ENCODE measurements at places on chromosomes 11 and 22.
A peak's percentile ranks its signal among the peaks of the same experiment; 100 is the strongest.

DNA sequence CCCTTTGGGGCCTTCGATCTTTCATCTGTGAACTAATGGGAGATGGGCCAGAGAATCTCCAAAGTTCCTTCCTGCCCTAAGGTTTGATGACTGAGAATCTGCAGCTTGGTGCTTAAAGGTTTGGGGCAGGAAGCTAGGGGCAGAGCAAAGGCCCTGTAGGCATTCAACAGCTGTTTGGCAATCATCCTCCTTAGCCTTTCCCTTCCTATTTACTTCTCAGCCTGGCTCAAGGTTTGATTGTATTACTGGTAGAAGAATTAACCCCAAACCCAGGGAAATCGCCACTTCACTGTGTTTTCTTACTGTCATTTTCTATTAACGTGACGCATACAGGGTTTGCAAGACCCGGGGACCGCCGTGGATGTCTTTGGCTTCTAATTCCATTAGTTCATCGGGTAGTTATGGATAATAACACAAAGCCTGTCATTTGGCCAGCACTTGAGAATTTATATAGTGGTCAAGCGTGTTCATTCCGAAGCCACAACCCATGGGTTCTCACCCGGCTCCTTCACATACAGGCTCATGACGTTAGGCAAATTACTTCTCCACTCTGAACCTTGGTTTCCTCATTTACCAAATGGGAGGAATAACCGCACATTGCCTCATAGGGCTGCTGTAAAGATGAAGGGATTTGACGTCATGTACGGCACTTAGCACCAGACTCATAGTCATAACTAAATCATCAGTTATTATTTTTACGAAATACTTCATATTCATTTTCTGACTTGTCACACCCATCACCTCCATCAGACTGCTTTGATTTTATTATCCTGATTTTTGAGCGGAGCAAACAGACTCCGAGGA, 158.1 kb downstream of the FBXO7 start:
- DNase-seq: no peak

- peak; percentile 67 for DNase-seq
Observed at GRCh38 chr11:116871248-116871647, 33.8 kb upstream of the APOA1 start.

DNA sequence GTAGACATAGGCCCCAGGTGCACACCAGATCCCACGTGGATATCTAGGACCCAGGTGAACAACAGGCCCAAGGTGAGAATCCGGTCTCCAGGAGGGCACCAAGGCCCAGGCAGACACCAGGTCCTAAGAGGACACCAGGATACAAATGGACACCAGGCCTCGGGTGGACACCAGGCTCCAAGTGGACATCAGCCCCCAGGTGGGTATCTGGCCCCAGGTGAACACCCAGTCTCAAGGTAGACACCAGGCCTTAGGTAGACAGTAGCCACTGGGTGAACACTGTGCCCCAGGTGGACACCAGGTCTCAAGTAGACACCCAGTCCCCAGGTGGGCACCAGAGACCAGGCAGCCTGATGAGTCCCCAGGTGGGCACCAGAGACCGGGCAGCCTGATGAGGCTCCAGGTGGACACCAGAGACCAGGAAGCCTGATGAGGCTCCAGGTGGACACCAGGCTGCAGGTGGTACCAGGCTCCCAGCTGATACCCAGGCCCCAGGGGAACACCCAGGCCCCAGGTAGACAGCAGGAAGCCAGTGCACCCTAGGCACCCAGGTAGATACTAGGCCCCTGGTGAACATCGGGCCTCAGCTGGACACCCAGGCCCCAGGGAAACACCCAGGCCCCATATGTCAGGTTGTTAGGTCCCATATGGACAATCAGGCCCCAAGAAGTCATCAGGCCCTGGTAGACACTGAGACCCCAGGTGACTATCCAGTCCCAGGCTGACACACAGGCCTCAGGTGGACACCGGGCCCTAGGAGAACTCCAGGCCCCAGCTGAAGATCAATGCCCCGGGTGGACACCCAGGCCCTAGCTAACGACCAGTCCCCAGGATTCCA, 55.1 kb upstream of the SEPTIN5 start:
- no peak for DNase-seq

GRCh38 chr22:27918341-27919221, 475 bp downstream of the PITPNB start:
- peak; percentile 13 for DNase-seq

GRCh38 chr11:59755701-59756557, 753 bp downstream of the STX3 start:
- DNase-seq: no peak

DNA sequence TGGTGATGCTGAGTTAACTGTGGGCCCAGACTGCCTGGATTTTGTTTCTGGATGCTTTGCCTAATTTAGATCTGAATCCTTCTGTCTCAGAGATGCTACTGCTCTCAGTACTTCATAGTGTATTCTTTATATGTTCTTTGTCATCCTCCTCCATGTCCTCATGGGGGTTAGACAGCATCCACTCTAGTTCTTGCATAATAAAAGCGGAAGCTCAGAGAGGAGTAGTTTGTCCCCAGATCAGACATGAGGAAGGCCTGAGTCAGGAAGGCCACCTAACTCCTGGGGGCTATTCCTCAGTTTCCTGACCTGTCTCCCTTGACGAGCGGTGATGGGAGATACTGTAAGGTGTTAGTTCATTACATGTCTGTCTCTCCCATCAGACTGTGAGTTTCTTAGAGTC, 90.2 kb downstream of the SCN3B start:
- no peak for DNase-seq

DNA sequence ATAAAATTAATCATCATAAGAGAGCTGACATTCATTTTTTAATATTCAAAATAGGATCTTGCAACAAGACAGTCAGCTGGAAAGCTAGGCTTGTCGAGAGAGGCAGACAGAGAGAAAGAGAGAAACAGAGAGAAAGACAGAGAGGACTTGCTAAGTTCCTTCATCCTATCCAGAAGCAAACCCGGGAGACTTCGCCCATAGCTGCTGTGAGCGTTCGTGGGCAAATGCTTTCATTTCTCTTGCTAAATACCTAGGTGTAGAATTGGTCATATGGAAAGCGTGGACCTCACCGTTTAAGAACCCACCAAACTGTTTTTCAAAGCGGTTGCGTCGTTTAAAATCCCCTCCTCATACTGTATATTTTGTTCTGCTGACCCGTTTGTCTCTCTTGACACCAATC, 25.3 kb upstream of the KRTAP5-6 start:
- DNase-seq: no peak

- DNase-seq: peak; percentile 2
Observed at GRCh38 chr22:25942115-25942855, 200.3 kb downstream of the MYO18B start.

GRCh38 chr11:92308366-92308765, 83.7 kb downstream of the FAT3 start:
- no peak for DNase-seq

- no peak for DNase-seq
Observed at GRCh38 chr11:106288822-106289387, 211.4 kb downstream of the AASDHPPT start.

DNA sequence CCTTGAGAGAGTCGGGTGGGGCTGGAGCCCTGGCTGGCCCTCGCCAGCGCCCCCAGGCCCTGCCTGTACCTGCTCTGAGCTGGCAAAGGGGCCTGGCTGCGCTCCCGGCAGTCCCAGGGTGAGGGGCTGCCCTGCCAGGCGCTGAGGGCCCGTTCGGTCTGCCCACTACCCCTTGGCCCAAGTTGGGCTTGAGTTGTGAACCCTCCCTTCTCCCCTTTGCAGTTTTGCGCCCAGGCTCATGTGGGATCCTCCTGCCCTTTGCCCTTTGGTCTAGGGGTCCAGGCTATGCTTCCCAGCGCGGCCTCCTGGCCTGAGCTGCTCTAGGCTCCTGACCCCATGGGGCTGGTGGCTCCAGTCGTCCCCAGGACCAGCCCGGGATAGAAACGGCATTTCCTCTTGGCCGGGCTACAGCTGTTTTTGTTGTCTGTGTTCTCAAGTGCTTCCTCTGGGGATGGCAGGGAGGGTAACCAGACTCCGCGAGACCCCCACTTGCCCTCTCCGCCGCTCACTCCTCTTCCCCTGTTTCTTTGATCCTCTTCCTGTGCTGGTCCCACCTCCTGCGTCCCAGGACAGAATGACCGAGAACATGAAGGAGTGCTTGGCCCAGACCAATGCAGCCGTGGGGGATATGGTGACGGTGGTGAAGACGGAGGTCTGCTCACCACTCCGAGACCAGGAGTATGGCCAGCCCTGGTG, 34.9 kb downstream of the PRDM11 start:
- no peak for DNase-seq

GRCh38 chr11:79263001-79263400, 177.8 kb downstream of the TENM4 start:
- DNase-seq: peak; percentile 48

GRCh38 chr11:13090228-13090708, 81.2 kb downstream of the RASSF10 start:
- DNase-seq: no peak

DNA sequence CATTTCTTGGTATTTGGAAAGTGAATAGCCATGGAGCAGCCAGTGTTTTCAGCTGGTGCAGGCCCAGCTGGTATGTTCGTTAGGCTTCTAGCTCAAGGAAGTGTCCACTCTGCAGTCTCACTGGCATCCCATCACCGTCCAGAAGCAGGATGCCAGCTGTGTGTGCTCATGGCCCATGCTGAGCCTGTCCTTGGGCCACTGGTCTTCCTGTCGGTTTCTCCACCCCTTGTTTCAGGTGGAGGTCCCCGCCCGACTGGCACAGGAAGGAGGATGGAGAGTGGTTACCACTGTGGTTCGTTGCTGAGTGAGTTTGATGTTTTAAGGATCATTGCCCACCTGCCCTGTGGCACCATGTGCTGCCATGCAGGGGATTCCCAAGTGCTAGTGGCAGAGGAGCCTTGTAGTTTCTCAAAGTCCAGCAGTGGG, 63.7 kb downstream of the MED15 start:
- no peak for DNase-seq

GRCh38 chr22:43569111-43569510, 157.3 kb downstream of the MPPED1 start:
- no peak for DNase-seq

DNA sequence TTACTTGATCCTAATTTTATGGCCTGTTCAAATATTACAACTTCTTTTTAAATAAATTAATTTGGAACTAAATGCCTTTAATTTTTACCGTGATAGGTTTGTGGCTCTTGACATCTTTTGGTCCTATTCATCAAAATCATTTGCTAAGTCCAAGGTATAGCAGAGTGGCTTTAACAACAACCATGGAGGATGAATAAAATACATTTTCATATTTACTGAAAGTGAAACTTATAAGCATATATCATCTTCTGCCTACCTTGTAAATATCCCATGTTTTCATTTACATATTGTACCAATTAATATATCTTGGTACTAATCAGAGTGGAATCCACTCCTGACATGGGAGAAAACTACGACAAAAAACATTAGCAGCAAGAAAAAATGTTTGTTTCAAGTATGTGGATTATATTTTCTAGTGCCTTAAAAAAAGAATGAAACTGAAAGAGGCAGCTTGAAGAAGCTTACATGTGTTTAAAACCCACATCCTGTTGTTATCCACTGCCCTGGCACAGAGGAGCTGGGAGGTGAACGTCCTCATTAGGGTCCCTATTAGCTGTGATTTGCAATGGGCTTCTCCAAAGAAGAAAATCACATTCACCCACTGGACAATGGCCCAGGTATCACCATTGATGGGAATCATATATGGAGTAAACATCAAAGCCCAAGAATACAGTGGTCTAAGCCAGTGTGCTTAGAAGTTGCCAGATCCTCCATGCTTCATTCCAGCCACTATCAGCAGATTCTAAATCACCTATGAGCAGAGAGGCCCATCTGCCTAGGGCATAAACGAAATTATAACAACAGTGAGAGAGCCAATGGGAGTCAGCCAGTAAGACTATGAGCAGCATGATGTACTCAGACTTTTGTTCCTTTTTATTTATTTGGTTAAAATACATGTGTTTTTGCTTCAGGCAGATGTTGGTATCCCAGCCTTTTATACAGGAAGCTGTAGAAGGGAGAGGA, 84.7 kb downstream of the MAML2 start:
- no peak for DNase-seq

- DNase-seq: no peak
Observed at GRCh38 chr22:44331881-44332714, 19.3 kb upstream of the SHISAL1 start.

- no peak for DNase-seq
Observed at GRCh38 chr11:125170001-125170509, 5.5 kb downstream of the PKNOX2 start.

DNA sequence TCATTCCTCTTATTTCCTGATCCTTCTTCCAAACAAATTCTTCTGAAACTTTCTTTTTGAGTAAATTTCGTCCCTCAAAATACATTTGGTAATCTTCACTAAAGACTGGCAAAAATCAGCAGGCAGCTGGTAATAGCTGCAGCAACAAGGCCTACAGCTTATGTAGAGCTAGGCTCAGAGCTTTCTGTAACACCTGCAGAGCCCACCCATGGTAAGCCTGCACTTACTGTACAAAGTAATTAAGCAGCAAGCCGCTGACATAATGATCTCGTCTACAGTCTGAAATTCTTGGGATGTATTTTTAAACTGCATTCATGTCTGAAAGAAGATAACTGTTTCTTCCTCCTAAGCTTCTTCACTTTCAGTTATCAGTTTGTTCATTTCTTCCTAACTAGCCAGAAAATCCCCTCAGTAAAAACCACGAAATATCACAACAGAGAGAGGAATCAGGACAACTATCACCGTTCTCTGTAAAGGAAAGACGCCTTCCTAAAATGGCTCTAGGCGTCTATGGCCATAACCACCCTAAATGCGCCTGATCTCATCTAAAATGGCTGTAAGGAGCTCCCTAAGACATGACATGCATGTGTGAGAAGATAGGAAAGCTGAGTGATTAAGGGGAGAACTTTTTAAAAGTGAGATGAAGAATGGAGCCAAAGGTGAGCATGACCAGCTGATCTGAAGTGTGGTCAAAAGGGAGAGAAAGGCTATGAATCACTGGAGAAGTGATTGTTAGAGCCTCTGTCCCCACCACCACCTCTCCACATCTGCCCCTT, 56.2 kb downstream of the DENND5A start:
- no peak for DNase-seq

- DNase-seq: no peak
Observed at GRCh38 chr11:118060869-118061268, 16.0 kb upstream of the TMPRSS4 start.

DNA sequence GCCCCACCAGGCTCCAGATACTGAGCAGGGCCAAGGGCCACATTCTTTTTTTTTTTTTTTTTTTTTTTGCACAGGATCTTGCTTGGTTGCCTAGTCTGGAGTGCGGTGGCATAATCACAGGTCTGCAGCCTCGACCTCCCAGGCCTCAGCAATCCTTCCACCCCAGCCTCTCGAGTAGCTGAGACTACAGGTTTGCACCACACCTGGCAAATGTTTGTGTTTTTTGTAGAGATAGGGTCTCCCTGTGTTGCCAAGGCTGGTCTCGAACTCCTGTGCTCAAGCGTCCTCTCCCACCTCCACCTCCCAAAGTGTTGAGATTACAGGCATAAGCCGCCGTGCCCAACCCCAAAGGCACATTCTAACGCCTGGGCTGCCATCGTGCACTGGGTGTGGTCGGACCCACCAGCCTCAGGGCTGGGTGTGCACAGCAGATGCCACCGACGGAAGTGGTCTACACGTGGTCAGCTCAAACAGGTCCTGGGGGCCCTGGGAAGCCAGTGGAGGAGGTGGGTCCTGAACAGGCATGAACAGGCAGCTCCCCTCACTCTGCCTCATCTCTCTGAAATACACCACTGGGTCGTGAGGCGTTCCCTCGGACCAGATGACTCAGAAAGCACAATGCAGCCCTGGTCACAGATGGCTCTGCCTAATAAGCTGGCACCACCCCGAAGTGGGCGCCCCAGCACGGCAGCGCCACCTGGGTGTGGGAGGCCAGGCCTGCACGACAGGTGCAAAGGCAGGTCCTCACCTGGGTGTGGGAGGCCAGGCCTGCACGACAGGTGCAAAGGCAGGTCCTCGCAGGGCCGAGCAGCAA, 5.1 kb upstream of the B4GALNT4 start:
- no peak for DNase-seq
